Chondrocyte (in vitro differentiated cells): ENCODE measurements at places on chromosomes 7 and 10. TPM values are rescaled to one million over a fixed set of nuclear protein-coding genes. Genes with fewer than 3 reads are reported as not detected.

- peak; percentile 46 for DNase-seq
Observed at GRCh38 chr7:128234476-128235026, 6.5 kb upstream of the LEP start.

- no peak for DNase-seq
Observed at GRCh38 chr7:48634116-48634632, 290.2 kb upstream of the CDC14C start.

GRCh38 chr10:122054048-122055025 is 65.4 kb downstream of the TACC2 start:
- no peak for DNase-seq

DNA sequence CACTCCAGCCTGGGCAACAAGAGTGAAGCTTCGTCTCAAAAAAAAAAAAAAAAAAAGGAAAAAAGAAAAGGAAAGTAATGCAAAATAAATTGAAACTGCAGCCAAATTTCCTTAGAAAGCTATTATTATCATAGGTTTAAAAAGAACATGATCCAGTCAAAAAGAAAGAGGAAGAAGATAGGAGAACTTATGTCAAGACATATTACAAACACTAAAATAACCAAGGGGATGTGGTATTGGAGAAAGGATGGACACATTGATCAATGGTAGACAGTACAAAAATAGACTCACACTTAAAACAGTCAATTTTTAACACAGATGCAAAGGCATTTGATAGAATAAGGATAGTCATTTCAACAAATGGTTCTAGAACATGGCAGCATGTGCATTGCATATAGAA is 27.3 kb upstream of the PFKP start:
- DNase-seq: no peak

GRCh38 chr7:99137411-99138180 is 6.3 kb downstream of the SMURF1 start:
- no peak for DNase-seq

DNA sequence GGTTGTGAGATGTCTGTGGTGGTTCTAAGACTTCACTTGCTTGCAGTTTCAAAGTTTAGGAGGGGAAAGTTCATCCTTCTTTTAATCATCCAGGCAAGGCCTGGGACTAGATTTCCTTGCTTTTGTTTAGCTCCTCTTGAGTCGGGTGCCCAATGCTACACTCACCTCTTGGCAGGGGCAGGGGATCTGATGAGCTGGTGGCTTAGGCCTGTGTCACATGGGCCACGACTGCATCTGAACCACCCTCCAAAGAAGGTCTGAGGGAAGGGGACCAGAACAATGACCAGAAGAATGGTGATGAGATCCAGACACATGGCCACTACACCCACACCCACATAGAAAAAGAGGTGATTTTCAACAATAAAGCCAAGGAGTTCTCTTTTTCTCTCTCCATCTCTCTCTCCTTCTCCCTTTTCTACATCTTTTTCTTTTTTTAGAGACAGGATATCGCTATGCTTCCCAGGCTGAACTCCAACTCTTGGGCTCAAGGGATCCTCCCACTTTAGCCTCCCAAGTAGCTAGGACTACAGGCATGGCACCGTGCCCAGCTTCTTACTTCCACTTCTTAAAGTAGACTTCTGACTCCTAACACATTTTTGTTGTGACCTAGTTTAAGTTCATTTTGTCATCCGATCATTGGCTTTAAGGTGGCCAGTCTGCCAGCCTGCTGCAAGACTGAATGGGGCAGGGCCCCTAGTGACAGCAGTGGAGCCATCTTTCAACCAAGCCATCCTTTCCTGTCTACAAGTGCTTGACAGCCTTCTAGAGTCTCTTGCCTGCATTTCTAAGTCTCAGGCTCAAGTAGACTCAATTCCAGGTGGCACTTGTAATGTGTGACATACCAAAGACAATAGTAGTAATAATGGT is 350.9 kb downstream of the RNLS start:
- no peak for DNase-seq

- no peak for DNase-seq
Observed at GRCh38 chr7:68537051-68537773, 1061.1 kb upstream of the AUTS2 start.

- DNase-seq: no peak
Observed at GRCh38 chr10:126661356-126661755, 9.1 kb downstream of the C10orf90 start.

DNA sequence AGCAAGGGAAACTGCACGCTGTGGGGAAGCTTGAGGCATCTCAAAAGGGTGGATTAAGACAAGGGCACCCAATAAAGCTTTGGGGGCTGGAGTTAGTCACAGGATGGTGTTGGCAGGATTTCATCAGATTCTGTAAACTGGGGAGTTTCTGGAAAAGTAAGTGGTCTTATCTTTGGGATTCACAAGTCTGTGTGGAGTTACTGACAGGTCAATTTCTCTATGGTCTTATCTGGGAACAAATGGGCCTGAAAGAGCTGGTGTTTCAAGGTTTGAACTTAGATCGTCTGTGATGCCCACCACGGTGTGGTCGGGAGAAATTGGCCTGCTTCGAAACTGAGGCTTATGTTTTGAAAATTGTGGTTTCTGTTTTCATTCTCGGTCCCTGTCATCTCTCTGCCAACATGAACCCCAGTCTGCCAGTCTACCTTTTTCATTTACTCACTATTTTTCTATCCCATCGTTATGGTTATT is 23.8 kb upstream of the AOAH start:
- DNase-seq: no peak

- DNase-seq: no peak
Observed at GRCh38 chr10:38093816-38094157, 350 bp upstream of the ZNF37A start.

- DNase-seq: no peak
Observed at GRCh38 chr7:129923709-129924108, 29.1 kb downstream of the UBE2H start.

- DNase-seq: no peak
Observed at GRCh38 chr10:23742368-23742767, 303.5 kb downstream of the OTUD1 start.

GRCh38 chr10:69049566-69049961 is 38.3 kb upstream of the SRGN start:
- no peak for DNase-seq

DNA sequence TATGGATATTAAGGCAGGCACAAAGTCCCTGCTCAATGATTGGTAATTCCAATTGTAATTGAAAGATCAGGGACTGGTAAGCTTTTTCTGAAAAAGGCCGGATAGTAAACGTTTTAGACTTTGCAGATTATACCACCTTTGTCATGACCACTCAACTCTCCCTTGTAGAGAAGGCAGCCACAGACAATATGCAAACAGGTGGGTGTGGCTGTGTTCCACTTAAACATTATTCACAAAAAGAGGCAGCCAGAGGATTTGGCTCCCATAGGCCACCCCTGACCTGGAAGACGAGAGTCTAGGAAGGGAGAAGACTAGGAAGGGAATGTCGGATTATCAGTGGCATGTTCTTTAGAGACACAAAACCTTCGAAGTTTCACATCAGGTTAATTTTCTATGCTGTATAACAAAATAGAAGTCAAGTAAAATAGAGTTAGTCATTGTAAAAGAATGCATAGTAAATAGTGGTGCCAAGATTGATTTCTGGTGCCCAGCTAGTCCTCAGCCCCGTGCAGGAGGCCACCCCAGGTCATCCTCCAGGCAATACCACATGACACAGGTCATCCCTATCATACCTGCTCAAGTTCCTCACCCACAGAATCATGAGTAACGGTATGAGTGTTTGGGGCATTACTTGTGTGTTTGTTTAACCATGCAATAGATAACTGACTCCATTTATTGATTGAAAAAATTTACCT is 193.8 kb downstream of the PLPP4 start:
- DNase-seq: no peak

GRCh38 chr10:131073469-131074035 is 238.0 kb downstream of the TCERG1L start:
- DNase-seq: no peak

DNA sequence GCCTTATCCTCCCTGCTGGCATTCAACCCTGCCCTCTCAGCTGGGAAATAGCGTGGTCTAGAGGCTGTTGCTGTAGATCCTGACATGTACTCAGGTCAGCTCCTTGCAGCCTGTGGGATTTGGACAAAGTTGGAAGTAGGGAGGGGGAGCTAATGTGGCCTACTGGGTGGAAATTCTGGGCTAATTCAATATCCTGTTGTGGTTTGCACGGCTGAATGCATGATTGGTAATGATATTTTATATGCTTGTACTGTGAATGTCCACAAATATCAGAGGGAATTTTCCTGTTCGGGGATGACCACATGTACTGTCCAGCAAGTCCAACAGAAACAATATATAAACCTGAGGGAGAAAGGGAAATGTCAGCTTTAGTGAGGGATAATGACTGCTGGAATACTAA is 22.1 kb upstream of the NPVF start:
- no peak for DNase-seq

- DNase-seq: no peak
Observed at GRCh38 chr10:50229460-50229859, 21.9 kb downstream of the ASAH2 start.

- DNase-seq: no peak
Observed at GRCh38 chr7:2824678-2825461, 19.2 kb downstream of the GNA12 start.

DNA sequence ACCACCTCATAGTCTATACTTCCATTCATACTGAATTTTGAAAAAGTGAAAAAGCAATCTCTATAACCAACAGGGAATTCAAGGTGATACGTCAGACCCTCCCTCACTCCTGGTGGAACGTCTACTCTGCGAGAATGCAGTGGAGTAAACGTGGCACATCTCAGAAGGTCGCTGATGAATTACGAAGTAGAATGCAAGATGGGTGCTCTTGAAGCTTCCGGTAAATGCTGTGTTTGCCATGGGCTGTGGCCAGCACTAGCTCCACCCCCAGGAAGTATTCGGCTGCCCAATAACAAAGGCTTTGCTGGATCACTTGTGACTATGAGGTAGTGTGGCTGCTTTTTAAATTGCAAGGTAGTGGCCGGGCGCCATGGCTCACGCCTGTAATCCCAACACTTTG is 226.0 kb downstream of the PRPF18 start:
- DNase-seq: no peak

- DNase-seq: no peak
Observed at GRCh38 chr7:96669812-96670211, 39.8 kb downstream of the SEM1 start.

- no peak for DNase-seq
Observed at GRCh38 chr7:72064916-72065315, 347.2 kb downstream of the CALN1 start.

- DNase-seq: no peak
Observed at GRCh38 chr10:77159538-77160110, 478.0 kb downstream of the KCNMA1 start.

GRCh38 chr7:24401628-24402593 is 117.9 kb downstream of the NPY start:
- no peak for DNase-seq

DNA sequence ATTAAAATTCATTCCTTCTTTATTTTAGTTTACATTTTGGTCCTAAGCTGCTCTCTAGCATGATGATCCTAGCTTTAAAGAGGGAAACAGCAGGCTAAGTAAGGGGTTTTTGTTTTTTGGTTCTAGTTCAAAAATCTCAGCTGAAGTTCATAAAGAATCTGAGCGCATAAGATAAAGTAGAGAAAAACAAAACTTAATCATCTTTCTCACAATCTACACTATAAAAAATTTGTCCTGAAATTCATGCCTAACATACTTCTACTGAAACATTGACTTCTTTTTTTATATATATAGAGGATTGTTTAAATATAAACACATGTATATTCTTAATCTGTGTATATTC is 6.8 kb upstream of the IGF2BP3 start:
- no peak for DNase-seq

- no peak for DNase-seq
Observed at GRCh38 chr10:100642295-100642994, 102.9 kb upstream of the PAX2 start.

DNA sequence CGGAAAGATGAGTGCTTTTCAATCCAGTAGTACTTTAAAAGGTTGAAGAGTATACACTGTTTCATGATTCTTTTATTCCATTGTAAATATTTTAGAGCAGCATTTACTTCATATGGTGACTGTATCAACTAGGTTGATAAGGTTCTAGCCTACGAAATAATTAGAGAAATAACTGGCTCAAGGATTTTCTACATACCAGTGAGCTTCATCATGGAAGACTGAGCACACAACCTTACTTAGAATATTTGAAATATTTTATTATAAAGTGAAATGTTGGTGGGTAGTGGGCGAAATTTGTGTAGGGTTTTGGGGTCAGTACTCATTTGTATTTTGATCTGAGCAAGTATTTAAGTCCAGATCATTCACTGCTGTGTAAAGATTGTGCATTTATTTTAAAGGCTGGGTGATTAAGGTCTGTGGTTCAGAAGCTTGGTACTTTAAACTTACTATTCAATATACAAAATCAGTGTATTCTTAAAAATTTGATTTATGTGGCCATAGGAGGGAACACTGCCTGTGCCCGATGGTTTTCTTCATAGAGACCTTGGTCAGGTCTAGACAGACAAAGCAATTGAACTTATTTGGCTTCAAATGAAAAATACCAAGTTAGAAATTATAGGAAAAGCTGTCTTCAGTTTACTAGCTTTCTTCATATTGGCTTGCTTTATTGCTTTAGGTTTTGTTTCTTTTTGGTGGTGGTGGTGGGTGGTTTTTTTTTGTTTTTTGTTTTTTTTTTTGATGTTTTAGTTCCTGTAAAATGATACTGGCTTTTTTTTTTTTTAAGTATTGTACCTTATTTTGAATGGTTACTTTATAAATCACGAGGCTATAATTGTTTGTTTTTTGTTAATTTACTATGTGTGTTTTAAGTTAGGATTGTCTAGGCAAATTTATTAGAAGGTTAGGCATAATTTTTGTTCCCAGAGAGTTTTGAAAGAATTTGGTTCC is 3.0 kb downstream of the KMT2E start:
- DNase-seq: no peak

WDR86 gene
- total RNA-seq: not detected in 3 replicates

POLD2 gene
- total RNA-seq: 49.2 to 64.5 TPM (median 57.3 TPM) in 3 replicates

TSPAN12 gene
- total RNA-seq: 6.8 to 10.5 TPM (median 7.8 TPM) in 3 replicates

GALNT17 gene
- total RNA-seq: 20.6 to 24.4 TPM (median 24.2 TPM) in 3 replicates

FAM3C gene
- total RNA-seq: 36.7 to 52.9 TPM (median 38.6 TPM) in 3 replicates

ZNF394 gene
- 13.9 to 21.2 TPM (median 15.7 TPM) in 3 replicates for total RNA-seq

AGBL3 gene
- 0.30 to 0.94 TPM (median 0.69 TPM) in 3 replicates for total RNA-seq

DDX50 gene
- 34.7 to 37.9 TPM (median 35.9 TPM) in 3 replicates for total RNA-seq

LRGUK gene
- total RNA-seq: 0.10 to 0.70 TPM (median 0.20 TPM) in 3 replicates
